Stimulated activated CD8-positive, alpha-beta memory T cell treated with anti-CD3 and anti-CD28 coated beads, Interleukin-7, amount 100 ng/mL, for 1 hour (primary cell): ENCODE measurements at places on chromosomes 5 and 9.

GRCh38 chr9:101083448-101084202 is 55.1 kb downstream of the PLPPR1 start:
- DNase-seq, result no peak

DNA sequence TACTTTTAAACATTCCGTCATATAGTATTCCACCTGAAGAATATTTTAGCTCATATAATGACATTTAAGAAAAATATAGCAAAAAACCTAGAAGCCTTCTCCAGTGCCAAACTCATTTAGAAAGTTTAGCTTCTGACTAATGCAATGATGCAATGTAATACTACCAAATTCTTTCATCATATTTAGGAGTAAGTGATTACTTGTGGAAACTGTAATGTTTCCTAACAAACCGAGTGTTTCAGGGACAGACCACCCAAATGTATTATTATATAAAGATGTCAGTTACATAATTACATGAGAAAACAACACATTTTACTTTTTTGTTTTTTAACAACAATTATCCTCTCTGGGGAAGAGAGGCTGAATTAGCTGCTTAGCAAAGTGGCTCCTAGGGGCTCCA is 316.2 kb downstream of the ARL15 start:
- no peak for DNase-seq

DNA sequence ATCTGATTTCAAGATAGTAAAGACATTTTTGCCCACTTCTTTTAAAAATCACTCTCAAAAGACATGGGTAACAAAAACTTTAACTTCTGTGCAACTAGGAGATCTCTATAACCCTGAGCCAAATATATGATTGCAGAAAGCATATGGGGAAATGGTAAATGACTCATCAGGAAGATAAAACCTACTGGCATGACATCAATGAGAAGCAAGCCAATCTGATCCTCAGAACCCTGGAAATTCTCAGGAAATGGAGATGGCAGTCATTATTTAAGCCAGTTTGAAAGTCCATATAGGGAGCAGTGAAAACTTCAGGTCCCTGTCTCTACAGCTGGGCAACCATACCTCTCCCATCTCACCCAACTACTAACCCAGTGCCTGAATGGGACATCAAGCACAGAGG is 249.7 kb upstream of the NREP start:
- DNase-seq, result no peak

- no peak for DNase-seq
Measured at GRCh38 chr9:123562844-123563346, 206.9 kb downstream of the CRB2 start.

- DNase-seq, result no peak
Measured at GRCh38 chr5:137791799-137792198, 37.6 kb upstream of the HNRNPA0 start.

DNA sequence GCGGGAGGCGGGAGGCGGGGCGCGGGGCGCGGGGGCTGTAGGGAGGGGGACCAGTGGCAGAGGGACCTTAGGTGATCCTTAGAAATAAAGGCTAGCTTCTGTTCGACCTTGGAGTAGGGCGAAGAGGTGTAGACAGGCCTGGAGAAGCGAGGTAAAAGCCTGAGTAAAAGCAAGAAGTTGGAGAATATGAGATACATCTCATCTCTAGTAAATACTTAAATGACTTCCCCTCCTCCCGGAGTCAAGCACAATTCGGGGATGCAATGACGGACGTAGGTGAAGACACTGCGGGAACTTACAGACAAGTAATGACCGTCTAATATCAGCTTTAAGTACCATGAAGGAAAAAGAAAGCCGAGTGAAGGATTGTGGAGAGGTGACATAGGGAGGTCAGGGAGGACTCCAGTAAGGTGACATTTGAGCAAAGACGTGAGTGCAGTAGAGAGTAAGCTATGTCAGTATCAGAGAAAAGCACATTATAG is 466 bp downstream of the SMC2 start:
- DNase-seq, result no peak

- DNase-seq, result no peak
Measured at GRCh38 chr5:172550996-172551395, 90.1 kb upstream of the NEURL1B start.

DNA sequence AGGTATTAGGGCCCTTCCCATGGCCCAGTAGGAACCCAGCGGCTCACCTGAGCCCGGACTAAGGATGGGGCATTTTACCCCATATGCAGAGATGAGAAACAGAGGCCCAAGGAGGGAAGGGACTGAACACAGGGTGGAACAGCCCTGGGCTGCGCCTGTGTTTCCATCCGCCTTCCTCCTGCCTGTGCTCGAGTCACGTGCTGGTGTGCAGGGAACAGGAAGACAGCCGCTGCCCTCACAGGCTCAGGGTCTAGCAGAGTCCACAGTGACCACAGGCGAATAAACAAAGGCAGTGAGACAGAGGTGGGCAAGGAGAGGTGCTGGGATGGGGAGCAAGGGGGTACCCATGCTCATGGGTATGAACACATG is 129.4 kb downstream of the C9orf50 start:
- no peak for DNase-seq

GRCh38 chr9:117010061-117010460 is 323.0 kb downstream of the TRIM32 start:
- DNase-seq, result no peak

GRCh38 chr9:7432989-7433388 is 366.6 kb downstream of the DMAC1 start:
- DNase-seq, result no peak

- DNase-seq, result no peak
Measured at GRCh38 chr5:134227259-134227658, 1.4 kb upstream of the PPP2CA start.

- DNase-seq, result no peak
Measured at GRCh38 chr5:174825587-174825986, 101.2 kb downstream of the MSX2 start.

GRCh38 chr9:17793713-17794622 is 215.1 kb downstream of the SH3GL2 start:
- DNase-seq, result no peak

GRCh38 chr5:14366763-14367162 is 214.8 kb upstream of the OTULINL start:
- no peak for DNase-seq

DNA sequence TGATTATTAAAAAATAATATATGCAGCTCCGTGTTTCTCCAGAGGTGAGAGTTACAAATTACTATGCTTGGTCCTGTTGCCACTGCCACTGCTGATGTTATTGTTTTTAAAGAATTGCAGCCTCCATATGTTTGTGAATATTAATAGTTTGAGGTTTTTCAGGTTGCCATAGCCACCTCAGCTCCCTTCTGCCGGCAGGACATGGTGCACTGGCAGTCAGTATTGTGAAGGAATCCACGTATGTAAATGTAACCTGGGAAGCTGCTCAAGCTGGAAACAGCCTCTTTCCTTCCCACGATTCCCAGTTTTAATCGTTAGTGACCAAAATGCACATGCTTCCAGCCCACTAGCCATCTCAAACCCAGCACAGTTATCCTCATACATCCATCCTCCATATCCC is 184.4 kb upstream of the CCNG1 start:
- DNase-seq, result no peak

GRCh38 chr5:131635684-131636572 is 899 bp upstream of the RAPGEF6 start:
- DNase-seq, result no peak

- DNase-seq, result no peak
Measured at GRCh38 chr9:87070336-87070735, 123.0 kb upstream of the GAS1 start.

DNA sequence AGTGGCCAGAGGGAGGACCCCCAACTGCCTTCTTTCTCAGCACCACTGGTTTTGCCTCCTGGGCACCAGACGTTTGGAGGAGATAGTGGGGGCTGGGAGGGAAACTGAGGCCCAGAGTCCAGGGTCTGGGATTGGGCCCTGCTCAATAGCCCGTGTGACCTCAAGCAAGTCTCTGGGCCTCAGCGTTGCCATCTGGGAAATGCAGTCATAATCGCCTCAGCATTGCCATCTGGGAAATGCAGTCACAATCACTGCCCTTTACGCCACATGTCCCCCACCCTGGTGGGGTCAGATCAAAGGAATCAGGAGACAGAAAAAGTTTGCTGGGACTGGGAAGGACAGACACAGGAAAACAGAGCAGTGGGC is 1.6 kb downstream of the SH2D3C start:
- DNase-seq, result no peak

DNA sequence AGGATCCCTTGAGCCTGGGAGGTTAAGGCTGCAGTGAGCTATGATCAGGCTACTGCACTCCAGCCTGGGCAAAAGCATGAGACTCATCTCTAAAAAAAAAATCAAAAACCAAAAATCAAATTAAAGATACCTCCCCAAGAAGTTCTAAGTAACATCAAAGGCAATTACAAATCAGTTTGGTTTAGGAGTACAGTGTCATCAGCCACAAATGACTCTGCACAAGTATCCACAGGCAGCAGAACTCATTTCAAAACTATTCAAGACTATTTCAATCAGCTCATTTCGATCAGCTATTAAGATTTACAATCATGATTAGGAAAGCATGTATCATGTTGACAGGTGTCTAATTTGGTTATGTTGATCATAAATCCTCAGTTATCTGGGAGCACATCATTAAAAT is 19.1 kb downstream of the TRMO start:
- DNase-seq, result no peak

DNA sequence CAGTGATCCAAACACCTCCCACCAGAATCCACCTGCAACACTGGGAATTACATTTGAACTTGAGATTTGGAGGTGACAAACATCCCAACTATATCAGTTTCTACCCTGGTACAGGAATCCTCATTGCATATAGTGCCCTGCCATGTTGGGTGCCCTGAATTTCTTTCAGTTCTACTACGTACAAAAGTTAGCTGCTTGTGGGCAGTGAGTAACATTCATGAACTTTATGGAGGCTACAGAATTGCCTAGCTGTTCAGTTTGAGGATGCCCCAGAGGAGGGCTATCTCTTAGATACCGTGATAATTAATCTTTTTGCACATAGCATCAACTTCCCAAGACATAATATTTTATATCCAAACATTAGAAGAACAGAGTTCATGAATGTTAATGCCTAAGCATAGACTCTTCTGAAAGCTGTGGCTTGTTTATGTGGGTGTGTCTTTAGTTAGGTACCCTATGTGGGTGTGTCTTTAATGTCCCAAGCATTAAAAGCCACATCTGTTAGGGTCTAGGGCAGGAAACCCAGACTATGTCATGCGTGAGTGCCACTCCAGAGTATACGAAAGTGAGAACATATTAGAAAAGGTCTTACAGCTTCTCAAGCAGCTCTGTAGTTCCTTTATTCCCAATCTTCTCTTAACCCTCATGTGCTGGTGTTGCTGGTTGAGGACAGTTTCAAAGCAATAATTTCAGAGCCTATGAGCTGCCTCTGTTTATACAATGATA is 47.0 kb upstream of the CHD1 start:
- DNase-seq, result no peak

DNA sequence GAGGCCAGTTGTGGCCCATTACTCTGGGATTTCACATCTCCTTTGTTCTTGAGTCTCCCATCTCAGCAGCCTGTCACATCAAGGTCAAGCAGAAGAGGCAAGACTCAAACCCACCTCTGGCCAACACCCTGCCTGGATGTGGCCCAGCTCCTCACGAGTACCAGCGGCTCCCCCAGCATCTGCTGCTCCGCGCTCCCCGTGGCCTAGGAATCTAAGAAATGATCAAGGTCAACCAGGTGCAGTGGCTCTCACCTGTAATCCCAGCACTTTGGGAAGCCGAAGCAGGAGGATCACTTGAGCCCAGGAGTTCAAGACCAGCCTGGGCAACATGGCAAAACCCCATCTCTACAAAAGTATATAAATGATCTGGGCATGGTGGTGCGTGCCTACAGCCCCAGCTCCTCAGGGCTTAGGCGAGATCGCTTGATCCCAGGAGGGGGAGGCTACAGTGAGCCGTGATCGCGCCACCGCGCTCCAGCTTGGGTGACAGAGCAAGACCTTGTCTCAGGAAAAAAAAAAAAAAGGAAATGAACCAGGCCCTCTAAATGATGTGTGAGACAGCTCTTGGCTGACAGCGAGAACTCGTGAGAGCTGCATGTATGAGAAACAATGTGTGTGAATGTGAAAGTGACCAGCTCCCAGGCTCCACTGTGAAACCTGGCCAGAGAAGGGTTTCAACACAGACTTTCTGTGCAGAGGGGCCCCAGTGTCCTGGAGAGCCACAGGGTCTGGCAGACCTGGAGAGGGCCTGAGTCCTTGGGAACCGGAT is 61.6 kb upstream of the ANGPTL2 start:
- no peak for DNase-seq

DNA sequence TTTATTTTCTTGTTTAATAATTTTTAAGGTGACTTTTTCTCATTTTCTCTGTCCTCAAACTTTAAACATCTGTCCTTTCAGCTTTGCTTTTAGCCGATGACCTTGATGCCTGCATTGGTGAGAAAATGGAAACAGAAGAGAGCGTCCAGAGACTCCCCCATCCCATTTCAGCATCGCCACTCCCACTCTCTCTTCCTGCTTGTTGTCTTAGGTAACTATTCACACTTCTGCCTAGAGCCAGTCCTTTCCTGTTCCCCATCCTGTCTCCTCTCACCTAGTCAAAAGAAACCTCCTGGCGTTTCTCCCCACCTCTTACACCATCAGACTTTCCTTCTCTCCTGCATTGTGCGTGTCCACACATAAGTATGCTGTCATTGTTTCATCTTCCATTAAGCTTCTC is 124.6 kb downstream of the MAST4 start:
- no peak for DNase-seq

DNA sequence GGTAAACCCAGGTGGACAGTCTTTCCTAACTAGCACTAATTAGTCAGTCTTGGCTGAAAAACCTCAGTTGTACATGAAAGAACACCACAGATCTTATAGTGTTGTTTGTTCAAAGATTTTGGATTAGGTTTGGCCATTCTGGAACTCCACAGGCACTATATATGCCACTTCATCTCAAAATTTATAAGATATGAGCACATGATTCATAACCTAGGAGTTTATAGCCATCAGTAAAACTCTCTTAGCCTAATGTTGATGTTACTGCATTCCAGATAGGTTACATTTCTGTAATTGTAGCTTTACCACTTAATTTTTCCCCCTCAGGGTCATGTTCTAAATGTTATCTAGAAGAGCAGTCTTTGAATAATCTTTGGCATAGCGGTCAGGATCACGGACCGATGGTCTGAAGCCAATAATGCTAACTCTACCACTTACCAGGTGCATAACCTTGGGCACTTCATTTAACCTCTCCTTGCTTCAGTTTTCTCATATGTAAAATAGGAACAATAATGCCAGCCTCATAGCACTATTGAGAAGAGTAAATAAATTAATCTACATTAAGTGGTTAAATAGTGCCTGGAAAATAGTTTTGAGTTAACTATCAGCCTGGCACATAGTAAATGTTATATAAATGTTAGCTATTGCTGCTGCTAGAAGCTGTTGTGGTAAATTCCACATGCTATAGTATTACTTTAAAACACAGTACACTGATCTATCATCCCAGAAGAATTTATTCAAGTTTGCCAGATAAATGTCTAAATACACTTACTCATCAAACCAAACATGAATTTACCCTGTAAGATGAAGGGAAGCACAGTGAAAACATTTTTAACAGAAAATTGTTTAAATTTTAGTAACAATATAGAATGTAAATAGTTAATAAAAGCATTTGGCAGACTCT is 743.9 kb downstream of the NR2F1-AS1 start:
- no peak for DNase-seq

DNA sequence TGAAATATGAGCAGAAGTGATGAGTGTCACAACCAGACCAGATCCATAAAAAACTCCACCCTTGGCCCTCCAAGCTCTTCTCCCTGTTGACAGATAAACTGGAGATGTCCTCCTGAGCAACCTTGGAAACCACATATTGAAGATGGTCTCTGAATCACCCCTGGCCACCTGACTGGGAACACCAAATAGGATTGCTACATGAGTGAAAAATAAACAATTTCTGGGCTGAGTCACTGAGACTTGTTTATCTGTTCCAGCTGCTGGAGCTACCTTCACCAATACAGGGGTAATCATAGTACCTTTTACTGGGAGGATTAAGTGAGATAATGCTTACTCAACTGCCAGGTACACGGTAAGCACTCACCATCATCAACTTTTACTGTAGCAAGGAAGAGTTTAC is 53.3 kb downstream of the PCA3 start:
- no peak for DNase-seq
